ENCODE measurements at places on chromosomes 3 and 15.

- no peak for DNase-seq
Measured at GRCh38 chr3:153029350-153029749, 132.7 kb upstream of the RAP2B start.

DNA sequence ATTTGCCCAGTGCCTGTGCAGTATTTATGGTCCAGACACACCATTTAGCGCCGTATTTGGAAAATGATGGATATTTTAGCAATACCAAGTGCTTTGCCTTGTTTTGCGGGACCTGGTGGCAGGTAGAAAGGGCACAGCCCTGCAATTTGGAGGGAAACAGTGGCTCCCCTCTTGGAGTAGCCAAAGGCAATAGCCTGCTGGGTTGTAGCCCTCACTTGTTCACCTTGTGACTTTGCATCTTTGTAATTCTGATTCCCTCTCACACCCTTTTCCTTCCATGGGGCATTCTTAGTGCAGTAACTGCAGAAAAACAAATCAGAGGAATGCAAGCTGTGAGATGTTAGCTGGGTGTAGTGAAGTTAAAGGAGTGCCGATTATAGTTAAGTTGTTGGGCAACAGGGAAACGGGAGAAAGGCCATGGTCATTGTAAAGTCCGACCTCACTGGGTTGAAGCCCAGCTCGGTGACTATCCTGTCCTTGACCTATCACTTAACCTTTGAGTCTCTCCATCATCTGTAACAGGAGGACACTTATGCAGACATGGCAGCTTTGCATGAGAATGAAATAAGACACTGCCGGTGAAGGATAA lies 131.0 kb upstream of the KLHL25 start:
- no peak for DNase-seq

- no peak for DNase-seq
Measured at GRCh38 chr15:92343924-92344643, 49.6 kb upstream of the ST8SIA2 start.

DNA sequence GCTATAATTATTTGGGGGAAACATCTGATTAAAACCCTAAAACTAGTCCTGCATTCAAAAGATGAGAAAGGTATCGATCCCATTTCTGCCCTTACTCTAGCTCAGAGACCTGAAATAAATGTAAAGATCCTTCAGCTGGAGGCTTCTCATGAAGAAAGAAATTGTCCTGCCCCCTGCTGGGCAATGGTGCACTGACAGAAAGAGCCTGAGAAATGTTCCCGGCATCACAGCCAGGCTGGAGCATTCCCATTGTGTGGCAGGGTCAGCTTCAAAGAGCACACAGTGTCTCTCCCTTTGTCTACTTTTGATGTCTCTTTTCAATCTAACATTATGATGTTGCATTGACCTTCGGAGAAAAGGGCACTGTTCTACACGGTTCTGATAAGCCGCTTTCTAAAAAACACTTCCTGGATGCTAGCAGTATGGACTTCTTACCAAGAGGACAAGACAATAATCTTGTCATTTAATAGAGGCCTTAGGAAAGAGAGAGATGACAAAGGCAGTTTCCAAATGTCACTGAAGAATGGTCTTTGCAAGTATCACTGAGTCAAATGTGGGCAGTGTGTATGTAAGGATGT lies 287.5 kb downstream of the MAGI1 start:
- DNase-seq: no peak

DNA sequence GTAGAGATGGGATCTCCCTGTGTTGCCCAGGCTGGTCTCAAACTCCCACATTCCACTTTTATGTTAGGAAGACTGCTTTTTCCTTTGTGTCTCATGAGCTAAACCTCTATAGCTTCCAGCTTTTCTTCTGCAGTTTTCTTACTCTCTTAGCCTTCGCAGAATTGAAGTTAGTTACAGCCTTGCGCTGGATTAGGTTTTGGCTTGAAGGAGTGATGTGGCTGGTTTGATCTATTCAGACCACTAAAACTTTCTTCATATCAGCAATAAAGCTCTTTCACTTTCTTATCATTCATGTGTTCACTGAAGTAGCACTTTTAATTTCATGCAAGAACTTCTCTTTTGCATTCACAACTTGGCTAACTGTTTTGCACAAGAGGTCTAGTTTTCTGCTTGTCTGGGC lies 254.6 kb downstream of the UBE2E2 start:
- DNase-seq: no peak

GRCh38 chr3:111803123-111803593 lies 55.9 kb upstream of the PHLDB2 start:
- no peak for DNase-seq

DNA sequence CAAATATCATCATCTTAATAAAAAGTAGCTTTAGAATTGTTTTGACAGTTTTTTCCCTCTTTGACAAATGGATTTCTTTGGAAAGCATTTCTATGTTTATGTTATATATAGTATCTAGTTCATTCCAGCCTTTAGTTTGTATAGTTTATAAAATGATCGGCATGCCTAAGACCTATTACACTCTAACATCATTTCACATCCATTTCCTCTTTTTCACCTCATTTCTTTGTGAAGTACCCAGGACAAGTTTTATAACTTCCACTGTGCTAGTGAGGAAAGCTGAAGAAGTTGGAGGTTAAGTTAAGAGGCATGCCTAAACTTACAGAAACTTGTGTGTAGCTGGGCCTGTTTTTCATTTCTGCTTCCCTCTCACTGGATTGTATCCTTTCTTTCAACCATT lies 178.4 kb downstream of the TP63 start:
- DNase-seq: no peak

- DNase-seq: no peak
Measured at GRCh38 chr15:70533931-70534742, 229.2 kb downstream of the UACA start.

DNA sequence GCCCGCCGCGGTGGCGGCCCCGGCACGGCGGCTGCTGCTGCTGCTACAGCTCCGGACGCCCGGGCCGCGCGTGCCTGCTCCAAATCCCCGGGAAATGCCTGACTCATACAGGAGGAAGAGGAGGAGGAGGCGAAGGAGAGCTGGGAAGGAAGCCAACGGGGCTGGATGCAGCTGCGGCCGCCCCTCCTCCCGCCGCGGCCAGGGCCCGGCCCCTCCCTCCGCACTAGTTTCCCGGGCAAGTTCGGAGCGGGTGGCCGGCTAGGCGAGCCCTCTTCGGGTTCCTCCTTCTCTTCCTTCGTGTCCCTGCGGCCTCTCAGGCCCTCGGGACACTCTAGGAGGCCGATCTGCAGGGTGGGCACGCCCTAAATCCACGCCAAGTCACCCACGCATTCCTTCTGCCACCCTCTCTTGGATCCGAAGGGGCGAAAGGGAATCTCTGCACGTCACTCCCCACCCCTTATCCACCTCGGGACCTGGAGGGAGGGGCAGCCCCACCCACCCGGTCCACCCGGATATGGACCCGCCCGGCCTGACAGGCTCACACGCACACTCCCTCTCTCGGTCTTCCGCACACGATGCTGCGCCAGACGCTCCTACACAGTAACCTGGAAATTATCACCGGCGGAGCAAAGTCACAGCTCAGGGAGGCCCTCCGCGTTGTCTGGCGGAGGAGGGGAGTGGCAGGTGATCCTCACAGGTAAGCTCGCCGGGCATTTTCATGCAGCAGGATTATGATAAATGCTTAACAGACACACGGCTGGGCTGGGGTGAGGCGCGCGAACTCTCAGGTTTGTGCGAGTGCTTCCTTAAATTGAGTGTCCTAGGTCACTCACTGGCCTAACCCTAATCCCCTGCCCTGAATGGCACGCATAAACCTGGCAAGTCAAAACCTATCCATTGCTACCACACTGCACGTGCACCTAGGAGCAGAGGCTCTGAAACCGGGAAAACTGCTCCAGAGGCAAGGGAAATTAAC lies at the start of the genes OSBPL10 and ZNF860:
TSS of gene OSBPL10 (minus strand) at position 57 of the 976 bp plus-strand sequence. CDS start 83 bp downstream, outside the sequence.
TSS of gene ZNF860 (plus strand) at position 545 of the 976 bp plus-strand sequence. CDS start 7,330 bp downstream, outside the sequence.
- DNase-seq: no peak

DNA sequence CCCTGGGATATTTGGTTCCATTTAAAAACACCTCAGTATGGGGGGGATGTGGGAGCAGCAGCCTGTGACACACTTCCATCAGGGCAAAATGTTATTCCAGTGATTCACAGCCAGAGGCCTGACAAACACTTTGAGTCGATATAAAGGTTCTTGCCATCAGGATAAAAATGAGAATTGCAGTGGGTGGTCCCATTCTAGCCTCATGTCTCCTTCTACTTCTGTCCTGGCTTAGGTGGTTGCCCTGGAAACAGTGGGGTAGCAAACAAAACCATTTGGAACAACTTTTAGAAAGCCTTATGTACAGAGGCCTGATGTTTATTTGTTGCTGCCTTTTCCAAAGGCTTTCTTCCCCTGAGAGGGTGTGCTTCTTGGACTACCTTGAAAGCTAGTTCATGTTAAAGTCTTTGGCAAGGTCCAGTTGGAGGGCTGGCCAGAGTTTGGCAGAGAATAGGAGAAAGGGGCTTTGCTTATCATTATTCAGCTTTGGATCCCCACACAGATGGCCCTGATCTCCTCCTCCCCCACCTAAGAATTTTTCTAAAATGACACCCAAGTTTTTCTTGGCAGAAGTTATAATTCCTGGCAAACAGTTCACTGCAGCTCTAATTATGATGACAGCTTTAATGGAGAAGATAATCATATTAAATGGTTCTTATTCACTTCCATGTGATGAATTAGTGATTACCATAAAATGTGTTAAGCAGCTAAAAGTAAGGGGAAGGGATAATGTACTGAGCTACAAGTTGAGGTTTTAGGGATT lies 84.2 kb upstream of the ZNF280D start:
- no peak for DNase-seq

DNA sequence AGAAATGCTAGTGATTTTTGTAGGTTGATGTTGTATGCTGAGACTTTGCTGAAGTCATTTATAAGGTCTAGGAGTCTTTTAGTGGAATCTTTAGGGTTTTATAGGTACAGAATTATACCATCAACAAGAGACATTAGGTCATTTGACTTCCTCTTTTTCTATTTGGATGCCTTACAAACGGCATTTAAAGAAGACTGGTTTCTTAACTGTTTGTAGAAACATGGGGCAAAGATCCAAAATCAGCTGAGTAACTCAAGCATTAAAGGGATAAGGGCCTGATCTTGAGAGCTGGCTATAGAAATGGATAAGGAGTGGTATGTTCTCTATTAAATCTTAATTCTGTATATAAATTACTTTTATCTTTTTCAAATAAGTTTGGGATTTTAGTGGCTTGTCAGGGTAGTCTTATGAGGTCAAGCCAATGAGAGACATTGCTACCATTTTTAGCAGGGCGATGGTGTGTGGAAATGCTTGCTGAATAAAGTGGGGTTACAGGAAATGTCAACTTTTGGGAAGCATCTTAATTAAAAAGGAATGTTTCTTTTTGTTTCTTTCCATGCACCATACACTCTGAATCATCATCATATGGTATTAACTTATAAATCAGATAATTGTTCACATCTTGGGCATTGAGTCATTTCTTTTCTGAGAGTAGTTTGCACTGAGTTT lies 197.7 kb upstream of the GBE1 start:
- DNase-seq: no peak

- DNase-seq: no peak
Measured at GRCh38 chr3:58037141-58037910, 29.1 kb downstream of the FLNB start.

DNA sequence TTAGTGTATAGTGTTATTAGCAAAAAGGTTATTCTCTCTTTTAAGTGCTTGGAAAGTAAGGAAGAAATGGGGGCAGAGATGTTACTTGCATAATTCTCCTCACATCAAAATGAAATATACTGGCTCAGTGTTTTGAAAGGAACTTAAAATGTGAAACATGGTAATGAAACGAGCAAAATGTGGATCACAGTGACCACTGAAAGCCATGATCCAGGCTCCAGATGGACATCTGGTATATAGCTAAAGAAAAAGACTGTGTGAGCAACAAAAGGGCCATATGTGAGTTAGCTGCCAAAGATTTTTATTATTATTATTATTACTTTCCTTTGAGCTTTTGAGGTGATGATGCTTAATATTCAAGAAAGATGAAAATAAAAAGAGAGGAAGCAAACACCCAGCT lies 89.6 kb downstream of the GAP43 start:
- DNase-seq: no peak

DNA sequence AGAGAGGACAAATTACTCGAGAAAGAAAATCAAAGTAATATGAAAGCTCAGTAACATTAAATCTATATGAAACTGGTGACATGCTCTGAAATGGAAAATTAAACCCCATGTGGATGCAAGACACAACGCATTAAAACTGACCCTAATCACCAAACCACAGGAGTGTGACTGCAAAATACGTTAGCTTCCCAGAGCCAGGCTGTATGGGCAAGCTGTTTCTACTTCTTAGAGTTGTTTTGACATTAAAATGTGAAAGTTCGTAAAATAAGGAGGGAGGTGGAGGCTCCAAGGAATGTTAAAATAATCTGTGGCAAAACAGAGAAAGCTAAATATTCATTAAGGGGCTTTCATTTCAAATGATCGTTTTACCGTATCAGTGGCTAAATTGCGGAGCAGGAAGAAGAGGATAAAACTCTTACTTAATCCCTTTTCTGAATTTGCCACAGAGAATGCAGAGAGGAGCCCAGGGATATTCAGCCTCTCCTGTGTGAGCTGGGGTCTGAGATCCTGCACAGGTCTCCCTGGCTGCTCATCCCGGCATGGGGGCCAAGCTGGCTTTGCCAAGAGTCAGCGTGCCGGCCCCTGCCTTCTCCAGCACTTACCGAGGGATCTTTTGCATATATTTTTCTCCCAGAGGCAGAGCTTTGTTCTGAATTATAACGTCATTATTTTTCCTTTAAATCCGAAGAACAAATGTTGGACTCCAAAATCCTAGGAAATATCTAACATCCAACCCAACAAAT lies 239.8 kb upstream of the THBS1 start:
- DNase-seq: no peak

DNA sequence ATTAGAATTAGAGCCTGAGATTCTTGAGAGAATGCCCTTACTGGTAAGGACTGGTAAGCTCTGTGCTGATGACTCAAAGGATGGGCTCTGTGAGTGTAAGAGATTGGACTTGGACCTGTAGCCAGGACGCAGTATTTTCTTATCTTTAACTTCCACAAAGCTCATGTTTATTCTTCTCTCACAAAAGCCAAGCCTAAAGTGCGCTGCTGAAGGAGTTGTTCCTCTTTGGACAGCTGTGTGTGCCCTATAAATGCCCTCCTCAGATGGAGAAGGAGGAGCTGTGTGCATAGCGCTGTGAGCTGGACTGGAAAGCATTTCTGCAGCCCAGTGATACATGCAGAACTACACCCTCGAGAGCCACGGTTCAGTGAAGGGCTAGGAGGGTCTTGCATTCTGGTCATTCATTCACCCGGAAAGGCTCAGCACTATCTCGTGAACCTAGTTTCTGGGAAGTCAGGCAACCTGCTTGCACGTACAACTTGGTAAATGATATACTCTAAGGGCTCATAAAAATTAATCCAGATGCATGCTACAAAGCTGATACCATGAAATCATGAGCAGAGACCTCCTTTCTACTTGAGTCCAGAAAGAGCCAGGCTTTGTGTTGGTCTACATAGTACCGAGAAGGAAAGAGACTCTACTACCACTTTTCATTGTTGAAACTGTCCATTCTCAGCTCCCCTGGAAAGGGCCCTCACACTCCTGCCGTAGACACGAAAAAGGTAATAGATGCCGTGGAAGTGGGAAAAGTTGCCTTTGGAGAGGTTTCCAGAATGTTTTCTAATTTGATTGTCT lies 103.0 kb upstream of the TBL1XR1 start:
- no peak for DNase-seq

- DNase-seq: no peak
Measured at GRCh38 chr15:24858737-24859601, 95.8 kb upstream of the SNRPN start.
